ENCODE measurements at places on chromosomes 5 and 9. TPM values are rescaled to one million over a fixed set of nuclear protein-coding genes. Genes with fewer than 3 reads are reported as not detected.

Gene MAP1B
- total RNA-seq, result 8.5 TPM

Gene ANKDD1B
- 0.38 TPM for total RNA-seq

Gene PELO
- 58.4 TPM for total RNA-seq

Gene SPINK7
- not detected for total RNA-seq

Gene PCDHGB1
- total RNA-seq, result 3.7 TPM

Gene NUP214
- total RNA-seq, result 70.4 TPM

Gene PCDHB9
- total RNA-seq, result 0.40 TPM

Gene PCDHGA12
- 5.4 TPM for total RNA-seq

- no peaks in the 10 kb centered on the region for H3K27me3 ChIP-seq
- no peak overlapping the region for H3K4me3 ChIP-seq
- H3K36me3 ChIP-seq, result no peaks in the 10 kb centered on the region
- no peak for DNase-seq
- H3K4me1 ChIP-seq, result peaks cover under 1% of the 10 kb centered on the region
- H3K27ac ChIP-seq, result no peak overlapping the region
Observed at GRCh38 chr9:129160712-129161533, 17.1 kb downstream of the IER5L start.

DNA sequence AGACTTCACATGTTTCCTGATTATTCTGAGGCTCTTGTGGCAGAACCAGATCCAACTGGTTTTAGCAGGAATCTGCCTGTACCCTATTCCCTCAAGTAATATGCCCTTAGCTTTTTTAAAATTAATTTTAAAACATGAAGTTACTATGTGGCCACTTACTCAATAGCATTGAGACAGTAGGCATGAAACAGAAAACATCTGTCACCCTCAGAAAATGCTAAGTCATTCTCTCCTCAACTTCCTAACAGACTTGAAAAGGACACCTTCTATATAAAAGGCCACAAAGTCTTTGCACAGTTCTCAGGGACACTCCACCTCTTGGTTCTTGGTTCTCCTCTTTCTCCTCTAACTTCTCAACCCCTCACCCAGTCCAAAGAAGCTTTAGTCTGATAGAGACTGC, 277.8 kb downstream of the RAB3C start:
- H3K36me3 ChIP-seq, result no peaks in the 10 kb centered on the region
- H3K4me1 ChIP-seq, result no peaks in the 10 kb centered on the region
- H3K27me3 ChIP-seq, result no peaks in the 10 kb centered on the region
- no peak overlapping the region for H3K27ac ChIP-seq

DNA sequence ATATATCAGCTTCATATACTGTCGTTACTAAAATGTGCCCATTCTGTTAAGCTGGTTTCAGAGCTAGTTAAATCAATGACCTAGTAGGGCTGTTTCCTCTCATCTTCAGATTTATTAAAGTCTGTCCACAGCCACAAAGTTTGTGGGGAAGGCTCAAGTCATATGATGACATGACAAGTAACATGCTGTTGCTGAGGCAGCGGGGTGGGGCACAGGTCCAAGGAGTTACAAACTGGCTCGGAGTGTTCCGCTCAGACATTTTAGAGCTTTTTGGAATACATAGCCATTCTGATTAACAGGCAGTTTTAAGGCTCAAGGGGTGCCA, 2.7 kb upstream of the ANP32B start:
- H3K27me3 ChIP-seq, result no peaks in the 10 kb centered on the region
- no peaks in the 10 kb centered on the region for H3K4me1 ChIP-seq
- DNase-seq, result no peak
- no peaks in the 10 kb centered on the region for H3K36me3 ChIP-seq
- no peak overlapping the region for H3K27ac ChIP-seq
- no peak overlapping the region for H3K4me3 ChIP-seq

- H3K4me1 ChIP-seq, result no peaks in the 10 kb centered on the region
- no peak overlapping the region for H3K27ac ChIP-seq
- H3K27me3 ChIP-seq, result no peaks in the 10 kb centered on the region
- DNase-seq, result no peak
Observed at GRCh38 chr5:1718669-1719068, 81.0 kb downstream of the MRPL36 start.

DNA sequence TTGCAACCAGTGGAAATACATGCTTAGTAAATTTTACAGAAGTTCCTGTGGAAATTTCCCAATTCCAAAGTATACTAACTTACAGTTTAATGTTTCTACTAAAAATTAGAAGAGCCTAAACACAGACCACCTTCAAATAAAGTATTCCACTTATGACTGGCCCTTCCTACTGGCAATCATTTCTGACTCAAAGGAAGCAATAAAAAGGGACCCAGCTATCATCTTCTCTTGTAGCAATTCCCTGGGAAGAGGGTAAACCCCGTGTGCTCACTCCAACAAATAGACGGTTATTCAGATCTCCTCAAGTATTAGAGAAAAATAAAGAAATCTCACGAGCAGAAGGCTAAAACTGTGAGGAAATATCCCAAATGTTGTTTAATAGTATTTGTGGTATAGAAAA, 43.3 kb downstream of the GOLPH3 start:
- H3K4me1 ChIP-seq, result peaks cover 71% of the 10 kb centered on the region
- H3K36me3 ChIP-seq, result peaks cover 16% of the 10 kb centered on the region
- H3K4me3 ChIP-seq, result no peak overlapping the region
- H3K27me3 ChIP-seq, result no peaks in the 10 kb centered on the region

DNA sequence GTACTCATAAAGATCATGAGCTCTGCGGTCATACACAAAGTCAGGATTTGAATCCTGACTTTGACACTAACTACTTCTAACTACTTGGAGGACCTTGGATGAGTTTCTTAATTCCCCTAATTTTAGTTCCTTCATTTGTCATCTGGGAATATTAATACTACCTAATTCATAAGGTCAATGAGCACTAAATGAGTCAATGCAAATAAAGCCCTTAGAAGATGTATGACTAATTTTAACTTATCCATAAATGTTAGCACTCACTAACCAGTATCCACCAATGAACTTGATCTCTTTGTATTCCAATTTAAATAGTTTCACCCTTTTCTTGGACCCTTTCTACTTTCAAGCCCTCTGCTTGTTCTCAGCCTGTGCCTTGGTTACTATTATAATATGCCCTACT, 1106.4 kb downstream of the CDH18 start:
- no peak for DNase-seq
- H3K27ac ChIP-seq, result no peak overlapping the region
- no peaks in the 10 kb centered on the region for H3K4me1 ChIP-seq
- H3K27me3 ChIP-seq, result no peaks in the 10 kb centered on the region
- no peaks in the 10 kb centered on the region for H3K36me3 ChIP-seq

DNA sequence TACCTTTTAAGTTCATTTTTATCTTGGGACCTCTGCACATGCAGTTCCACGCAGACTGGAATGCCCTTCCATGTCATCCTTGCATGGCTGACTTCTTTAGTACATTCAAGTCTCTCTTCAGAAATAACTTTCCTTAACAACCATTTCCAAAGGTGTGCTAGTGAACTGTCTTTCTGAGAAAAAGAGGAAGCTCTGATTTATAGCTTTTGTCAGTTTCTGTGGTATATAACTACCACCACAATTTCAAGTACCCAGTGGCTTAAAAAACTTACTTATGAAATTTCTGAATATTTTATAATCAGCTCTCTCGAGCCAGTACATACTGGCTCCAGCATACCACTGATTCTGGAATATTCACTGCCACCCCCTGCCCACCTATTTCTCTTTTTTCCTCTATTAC, 1613.8 kb downstream of the MAT2B start:
- no peak for DNase-seq
- no peaks in the 10 kb centered on the region for H3K27me3 ChIP-seq
- no peak overlapping the region for H3K27ac ChIP-seq
- H3K36me3 ChIP-seq, result no peaks in the 10 kb centered on the region
- no peak overlapping the region for H3K4me3 ChIP-seq
- no peaks in the 10 kb centered on the region for H3K4me1 ChIP-seq

DNA sequence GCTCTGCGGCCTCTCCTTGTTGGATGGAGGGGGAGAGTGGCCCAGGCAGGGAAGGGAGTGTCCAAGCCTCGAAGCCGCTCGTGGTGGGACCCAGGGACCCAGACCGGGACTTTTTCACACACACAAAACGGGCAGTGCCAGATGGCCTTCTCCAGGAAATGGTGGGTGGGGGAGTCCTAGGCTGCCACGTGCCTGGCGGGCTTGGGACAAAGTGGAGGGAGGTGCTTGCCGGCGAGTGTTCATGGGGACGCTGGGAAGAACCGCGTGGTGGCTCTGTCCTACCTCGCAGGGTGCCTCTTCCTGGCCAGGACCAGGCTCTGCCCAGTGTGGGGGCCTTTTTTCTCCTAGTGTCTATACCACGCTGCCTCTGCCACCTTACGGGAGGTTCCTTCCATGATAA, 155.0 kb upstream of the COL5A1 start:
- H3K36me3 ChIP-seq, result no peaks in the 10 kb centered on the region
- DNase-seq, result peak; percentile 55
- no peak overlapping the region for H3K27ac ChIP-seq
- H3K4me1 ChIP-seq, result peaks cover 3% of the 10 kb centered on the region
- H3K4me3 ChIP-seq, result no peak overlapping the region

DNA sequence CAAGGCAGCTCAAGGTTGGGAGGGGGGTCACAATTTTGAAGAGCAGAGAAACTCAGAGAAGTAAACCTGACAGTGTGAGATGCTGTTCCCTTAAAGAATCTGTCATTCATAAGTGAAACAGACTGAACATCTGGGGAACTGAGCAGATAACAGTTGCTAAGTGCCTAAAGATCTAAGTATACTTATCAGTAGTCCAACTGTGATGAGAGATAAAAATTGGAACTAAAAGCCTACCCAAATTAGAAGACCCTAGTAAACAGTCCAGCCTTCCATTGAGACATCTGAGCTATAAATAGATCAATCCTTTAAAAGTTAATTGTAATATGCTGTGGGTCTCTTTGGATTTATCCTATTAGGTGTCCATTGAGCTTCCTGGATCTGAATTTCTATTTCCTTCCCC, 692.8 kb upstream of the ZNF608 start:
- no peaks in the 10 kb centered on the region for H3K27me3 ChIP-seq
- H3K4me1 ChIP-seq, result no peaks in the 10 kb centered on the region
- H3K36me3 ChIP-seq, result no peaks in the 10 kb centered on the region
- no peak overlapping the region for H3K27ac ChIP-seq
- H3K4me3 ChIP-seq, result no peak overlapping the region

DNA sequence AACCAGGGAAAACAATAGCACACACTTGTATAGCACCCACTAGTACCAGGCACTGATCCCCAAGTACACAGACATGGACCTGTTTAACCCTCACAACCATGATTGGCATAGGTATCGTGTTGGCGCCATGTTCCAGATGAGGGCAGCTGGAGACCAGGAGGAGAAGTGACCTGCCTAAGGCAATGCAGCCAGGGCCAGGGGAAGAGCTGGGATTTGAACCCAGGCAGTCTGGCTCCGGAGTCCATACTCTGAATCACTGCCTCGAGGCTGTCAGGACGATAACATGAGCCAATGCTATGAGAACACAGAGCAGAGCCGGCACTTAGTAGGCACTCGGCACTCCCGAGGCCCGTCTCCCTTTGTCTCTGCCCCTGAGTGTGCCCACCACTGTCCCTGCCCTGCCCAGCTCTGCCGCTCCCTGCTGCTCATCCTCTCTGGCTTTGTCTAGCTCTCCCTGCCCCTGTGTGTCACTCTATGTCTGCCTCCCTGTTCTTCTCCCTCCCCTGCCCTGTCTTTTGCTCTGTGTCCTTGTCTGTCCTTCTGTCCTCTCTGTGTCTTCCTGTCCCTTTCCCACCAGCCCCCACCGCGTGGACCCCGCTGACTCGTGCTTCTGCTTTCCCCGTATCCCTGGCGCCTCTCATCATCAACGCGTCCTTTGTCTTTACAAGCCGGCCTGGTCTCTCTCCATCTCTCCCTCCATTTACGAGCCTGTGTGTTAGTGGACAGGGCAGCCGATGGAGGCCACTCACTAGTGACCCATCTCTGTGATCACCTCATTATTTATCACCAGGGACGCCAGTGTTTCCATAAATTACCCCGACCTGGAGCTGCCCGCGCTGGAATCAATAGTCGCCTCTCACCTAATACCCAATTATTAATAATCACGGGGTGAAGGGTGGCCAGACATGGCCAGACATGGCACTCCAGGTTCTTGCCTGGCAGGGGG, 99.4 kb upstream of the MVB12B start:
- H3K27ac ChIP-seq, result no peak overlapping the region
- no peak overlapping the region for H3K4me3 ChIP-seq
- H3K27me3 ChIP-seq, result peaks cover 71% of the 10 kb centered on the region
- H3K4me1 ChIP-seq, result peaks cover 14% of the 10 kb centered on the region
- H3K36me3 ChIP-seq, result no peaks in the 10 kb centered on the region
- no peak for DNase-seq

- H3K4me3 ChIP-seq, result no peak overlapping the region
- no peak overlapping the region for H3K27ac ChIP-seq
- no peaks in the 10 kb centered on the region for H3K4me1 ChIP-seq
- no peaks in the 10 kb centered on the region for H3K36me3 ChIP-seq
Observed at GRCh38 chr9:18544456-18544855, 70.5 kb downstream of the ADAMTSL1 start.

DNA sequence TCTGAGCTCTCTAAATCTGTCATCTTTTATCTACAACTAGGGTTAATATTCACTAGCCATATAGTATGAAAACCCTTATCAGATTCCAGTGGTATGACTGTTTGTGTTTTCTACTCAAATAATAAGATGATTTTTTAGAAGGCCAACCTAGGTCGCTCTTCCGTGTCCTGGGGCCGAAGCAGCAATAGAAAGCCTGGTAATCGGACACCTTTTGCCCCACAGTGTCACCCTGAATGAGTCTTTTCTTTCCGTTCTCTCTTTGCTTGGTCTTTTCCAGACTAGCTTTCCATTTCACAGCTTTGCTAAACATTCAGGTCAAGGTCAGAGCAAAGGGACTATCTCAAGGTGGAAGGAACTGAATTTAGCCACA, 243.3 kb upstream of the ANKRD55 start:
- H3K27ac ChIP-seq, result no peak overlapping the region
- no peaks in the 10 kb centered on the region for H3K27me3 ChIP-seq
- no peak for DNase-seq
- H3K36me3 ChIP-seq, result no peaks in the 10 kb centered on the region

- no peak overlapping the region for H3K4me3 ChIP-seq
- DNase-seq, result peak; percentile 68
- H3K4me1 ChIP-seq, result no peaks in the 10 kb centered on the region
- no peak overlapping the region for H3K27ac ChIP-seq
- no peaks in the 10 kb centered on the region for H3K36me3 ChIP-seq
Observed at GRCh38 chr5:181084621-181085195, 44.6 kb downstream of the BTNL9 start.

DNA sequence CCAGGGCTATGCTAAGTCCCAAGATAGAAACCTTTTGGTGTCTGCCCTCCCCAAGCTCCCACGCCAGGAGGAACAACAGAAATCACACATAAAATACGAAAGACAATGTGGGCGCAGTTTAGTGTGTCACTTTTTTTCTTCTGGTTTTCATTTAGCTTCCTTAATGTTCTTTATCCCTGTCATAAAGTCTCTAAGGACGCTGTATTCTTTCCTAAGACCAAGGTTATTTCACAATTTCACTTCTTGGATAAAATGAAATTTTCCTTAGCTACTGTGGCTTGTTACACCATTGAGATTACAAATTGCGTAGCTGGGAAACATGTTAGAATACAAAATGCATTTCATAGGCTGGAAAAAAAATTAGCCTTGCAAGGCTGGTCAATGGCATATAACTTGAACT, 85.4 kb downstream of the GLIS3 start:
- DNase-seq, result no peak
- H3K36me3 ChIP-seq, result no peaks in the 10 kb centered on the region
- no peaks in the 10 kb centered on the region for H3K4me1 ChIP-seq

GRCh38 chr5:57777174-57777581, 294.6 kb upstream of the ACTBL2 start:
- H3K4me3 ChIP-seq, result no peak overlapping the region
- H3K27me3 ChIP-seq, result no peaks in the 10 kb centered on the region
- no peak for DNase-seq
- H3K36me3 ChIP-seq, result no peaks in the 10 kb centered on the region
- H3K4me1 ChIP-seq, result no peaks in the 10 kb centered on the region
